ENCODE measurements at places on chromosomes 6 and 20. TPM values are rescaled to one million over a fixed set of nuclear protein-coding genes. Genes with fewer than 3 reads are reported as not detected.

GRCh38 chr6:98985391-98985790 lies 37.6 kb upstream of the FBXL4 start:
- no peak for DNase-seq

- no peak for DNase-seq
Observed at GRCh38 chr6:92446052-92446451, 973.3 kb downstream of the EPHA7 start.

DNA sequence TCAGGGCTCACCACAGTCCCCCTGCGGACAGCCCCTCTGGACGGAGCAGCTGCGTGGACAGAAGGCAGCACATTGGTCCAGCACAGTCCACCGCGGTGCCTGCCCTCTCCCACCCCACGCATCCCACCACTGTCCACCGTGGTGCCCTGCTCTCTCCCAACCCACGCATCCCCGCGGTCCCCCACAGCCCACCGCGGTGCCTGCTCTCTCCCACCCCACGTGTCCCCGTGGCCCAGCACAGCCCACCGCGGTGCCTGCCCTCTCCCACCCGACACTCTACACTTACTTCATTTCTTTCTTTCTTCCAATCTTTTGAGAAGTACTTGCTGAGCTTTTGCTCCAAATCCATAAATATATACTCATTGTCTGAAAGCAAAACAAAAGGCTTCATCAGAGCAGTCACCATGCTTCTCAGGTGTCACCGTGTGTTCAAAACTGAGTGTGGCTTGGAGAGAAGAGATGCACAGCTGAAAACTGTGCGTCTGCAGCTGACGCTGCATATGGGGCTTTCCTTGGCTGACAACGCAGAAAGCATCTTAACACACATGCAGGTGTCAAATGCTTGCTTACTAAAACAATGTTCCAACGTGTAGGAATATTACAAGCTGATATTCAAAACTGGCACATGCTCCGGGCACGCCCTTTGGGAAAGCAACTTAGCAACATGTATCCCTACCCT lies 11.8 kb downstream of the FRMD1 start:
- no peak for DNase-seq

GRCh38 chr6:163645560-163645959 lies 231.0 kb downstream of the QKI start:
- peak; percentile 18 for DNase-seq

DNA sequence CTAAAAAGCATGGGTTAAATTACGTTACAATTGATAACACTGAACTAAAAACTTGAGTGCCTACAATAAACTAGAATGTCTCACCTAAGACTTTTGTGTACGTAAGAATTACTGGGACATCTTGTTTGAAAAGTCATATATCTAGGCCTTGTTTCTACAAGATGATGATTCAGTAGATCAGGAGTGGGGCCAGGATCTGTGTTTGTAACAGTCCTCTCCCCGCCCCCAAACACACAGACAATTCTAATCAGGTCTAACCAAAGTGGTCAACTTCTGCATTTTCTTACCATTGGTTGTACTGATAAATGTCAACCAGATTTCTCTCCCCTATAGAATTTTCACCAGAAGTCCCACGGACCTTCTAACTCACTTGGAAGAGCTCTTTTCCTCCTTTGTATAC lies 56.9 kb downstream of the RAMACL start:
- DNase-seq: no peak

DNA sequence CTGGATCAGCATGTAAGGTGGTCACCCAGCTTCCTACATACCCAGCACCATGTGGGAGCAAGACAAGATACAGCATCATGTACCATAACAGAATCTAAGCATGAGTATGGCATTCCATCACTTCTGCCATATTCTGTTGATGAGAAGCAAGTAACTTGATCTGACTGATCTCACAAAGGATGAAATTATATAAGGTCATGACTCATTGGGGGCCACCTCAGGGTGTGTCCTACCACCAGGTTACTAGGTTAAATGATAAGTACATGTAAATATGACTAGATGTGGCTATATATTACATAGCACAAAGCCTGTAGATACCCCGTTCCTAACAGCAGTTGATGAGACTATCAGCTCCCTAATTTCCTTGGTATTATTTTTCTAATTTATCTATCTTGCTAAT lies 213.1 kb downstream of the DOK5 start:
- DNase-seq: no peak

- peak; percentile 62 for DNase-seq
Observed at GRCh38 chr20:49570828-49571552, 3.1 kb upstream of the PTGIS start.

DNA sequence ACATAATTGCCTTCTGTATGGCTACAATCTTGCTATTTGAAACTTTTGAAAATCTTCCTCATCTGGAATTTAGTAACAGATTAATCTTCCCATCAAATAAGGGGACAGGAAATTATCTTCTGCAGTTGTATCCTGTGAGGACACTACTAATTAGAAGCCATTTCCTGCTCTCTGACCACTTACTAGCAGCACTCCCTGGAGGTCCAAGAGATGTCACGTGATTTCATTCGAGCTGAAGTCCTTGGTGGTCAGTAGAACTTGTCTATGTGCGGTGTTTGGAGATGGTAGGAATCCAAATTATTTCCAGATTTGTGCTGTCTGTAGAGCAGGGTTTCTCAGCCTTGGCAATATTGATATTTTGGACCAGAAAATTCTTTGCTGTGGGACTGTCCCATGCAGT lies 202.5 kb downstream of the TFAP2B start:
- peak; percentile 52 for DNase-seq

DNA sequence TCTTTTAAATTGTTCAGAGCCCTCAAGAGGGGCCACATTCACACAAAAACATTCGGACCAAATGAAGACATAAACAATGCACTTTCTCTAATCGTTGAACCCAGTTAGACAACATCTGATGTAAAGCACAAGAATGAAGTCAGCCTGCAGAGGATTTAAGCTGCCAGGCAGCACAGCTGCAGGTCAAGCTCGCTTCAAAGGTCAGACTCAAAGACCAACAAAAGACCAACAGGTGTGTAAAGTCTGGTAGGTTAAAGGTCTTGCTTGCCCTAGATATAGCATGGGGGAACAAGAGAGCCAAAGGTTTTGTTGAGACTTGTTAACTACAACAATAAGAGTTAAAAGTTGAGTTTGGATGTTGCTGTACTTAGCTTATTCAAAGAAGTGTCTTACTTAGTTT lies 26.7 kb upstream of the MYLIP start:
- DNase-seq: no peak

DNA sequence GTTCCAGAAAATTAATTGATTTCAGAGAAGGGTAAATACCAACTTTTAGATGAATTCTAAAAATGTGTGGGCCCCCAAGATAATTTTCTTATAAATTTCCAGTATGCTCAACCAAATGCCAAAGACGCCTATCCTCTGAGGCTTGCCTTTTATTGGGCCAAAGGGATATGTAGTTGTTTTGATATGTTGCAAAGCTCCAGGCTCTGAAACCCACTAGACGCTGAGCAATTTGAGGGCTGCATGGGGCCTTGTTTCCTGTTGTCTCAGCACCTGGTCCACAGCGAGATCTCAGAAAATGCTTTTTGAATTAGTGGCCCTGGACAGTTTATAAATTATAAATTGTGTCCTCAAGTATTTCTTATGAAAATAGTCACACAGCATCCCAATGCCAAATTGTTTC lies 397.2 kb downstream of the SAMD5 start:
- peak; percentile 7 for DNase-seq

DNA sequence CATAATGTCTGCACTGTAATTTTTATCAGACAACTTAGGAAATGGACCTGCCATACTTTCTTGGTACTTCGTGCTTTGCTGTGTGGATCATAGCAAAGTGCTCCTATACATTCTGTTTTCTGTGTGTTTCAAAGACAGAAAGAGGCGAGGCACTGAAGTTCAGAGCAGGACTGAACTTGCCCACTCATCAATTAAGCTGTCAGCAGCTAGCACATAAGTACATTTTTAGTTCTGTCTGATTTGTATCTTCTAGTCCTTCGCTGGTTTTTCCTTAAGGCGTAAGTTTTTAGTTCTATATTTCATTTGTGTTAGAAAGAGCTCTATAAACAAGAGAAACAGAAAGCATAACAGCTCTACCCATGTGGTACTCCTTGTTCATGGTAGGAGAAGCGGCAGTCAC lies 42.1 kb downstream of the MAP3K4 start:
- DNase-seq: no peak

DNA sequence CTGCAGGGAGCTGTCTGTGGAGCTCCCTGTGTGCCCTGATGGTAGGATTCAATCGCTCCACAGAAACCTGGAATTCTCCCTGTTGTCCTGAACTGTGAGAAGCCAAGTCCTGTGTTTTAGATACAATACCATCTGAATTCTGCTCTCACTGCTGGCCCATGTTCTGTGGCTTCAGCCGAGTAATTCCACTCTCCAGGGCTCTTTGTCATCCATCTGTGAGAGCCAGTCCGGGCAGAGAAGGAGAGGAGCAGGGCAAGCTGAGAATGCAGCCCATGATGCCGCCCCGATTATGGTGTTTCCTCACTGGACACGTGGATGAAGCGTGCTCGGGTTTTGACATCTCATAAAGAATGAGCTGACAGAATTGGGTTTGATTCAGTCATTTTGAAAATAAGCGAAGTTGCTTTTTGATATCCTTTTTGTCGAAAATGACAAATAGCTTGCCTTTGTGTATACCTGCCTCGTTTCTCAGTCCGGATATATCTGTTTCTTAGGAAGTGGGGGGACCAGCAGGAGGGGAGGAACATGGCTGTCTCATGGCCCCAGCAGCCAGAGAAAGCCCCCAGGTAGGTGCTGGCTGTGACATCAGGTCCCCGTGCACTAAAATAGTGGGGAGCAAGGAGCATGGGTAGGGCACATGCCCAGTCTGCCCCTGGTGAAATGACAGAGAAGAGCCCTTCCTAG lies 8.2 kb upstream of the CD93 start:
- DNase-seq: no peak

DNA sequence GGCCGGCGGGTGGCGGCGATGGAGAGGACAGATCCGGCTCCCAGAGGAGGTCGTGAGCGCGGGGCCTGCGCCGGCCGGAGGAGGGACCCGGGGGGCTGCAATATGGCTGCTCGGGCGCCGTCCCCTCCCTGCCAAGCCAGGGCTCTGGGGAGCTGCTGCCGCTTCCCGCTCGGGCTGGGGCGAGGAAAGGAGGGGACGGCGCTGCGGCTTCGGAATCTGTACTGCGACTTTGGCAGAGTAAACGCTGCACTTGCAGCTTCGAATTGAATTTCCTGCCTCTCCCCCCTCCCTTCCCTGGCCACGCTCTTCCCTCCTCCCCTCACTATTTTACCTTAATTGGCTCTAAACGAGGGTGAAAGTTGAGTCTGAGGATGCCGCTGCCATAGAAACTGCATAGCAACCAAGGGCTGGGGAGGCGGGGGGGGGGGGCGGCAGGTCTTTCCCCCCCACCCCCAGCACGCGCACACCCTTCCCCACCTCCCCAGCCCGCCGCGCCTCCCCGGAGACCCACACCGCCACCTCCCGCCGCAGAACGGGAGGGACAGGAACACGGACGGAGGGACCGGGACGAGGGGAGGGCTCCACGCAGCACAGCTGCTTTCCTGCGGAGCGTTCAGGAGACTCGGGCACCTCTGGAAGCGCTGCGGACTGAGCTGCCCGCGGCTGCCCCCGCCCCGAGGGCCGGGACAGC lies 93.9 kb downstream of the RNASET2 start:
- no peak for DNase-seq

DNA sequence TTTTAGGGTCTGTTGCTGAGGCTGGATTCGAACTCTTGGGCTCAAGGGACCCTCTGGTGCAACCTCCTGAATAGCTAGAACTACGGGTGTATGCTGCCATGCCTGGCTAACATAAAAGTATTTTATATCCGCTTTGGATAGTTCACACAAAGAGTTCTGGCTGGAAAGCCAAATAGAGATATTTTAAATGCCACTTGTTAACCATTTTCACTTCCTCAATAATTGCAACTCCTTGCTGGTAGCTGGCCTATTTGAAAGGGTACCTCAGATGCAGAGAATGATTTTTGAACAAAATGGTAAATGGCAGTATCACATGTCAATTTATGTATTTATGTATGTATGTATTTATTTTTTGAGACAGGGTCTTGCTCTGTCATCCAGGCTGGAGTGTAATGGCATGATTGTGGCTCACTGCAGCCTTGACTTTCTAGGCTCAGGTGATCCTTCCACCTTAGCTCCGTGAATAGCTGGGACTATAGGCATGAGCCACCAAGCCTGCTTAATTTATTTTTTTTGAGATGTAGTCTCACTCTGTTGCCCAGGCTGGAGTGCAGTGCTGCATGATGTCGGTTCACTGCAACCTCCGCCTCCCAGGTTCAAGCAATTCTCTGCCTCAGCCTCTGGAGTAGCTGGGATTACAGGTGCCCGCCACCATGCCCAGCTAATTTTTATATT lies 12.9 kb upstream of the JARID2 start:
- no peak for DNase-seq

DNA sequence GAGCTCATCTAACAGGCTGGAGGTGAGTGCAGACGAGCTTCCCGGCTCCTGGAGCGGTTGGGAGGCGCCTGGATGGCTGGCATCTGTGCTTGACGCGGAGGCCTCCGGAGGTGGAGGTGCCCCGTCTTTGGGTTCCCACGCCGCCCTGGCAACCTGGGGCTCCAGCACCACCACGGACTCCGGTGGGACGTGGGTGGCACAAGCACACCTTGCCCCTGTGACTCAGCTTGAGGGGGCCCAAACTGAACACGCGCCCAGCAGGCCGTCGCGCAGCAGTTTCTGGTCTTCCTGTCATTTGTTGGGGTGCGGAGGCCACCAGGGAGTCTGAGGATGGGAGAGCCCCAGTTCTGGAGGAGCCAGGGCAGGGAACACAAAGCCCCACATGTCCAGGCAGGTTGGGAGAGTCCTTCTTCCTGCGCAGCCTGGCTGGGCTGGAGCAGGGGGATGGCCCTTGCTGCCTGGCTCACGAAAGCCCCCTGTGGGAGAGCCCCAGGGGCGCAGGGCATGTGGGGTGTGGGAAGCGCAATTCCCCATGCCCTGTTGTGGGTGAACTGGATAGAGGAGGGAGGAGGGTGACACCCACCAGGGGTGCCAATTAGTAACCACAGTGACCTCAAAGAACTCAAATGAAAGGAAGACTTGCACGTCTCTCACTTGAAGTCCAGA lies 1378.6 kb upstream of the DEFB115 start:
- no peak for DNase-seq

DNA sequence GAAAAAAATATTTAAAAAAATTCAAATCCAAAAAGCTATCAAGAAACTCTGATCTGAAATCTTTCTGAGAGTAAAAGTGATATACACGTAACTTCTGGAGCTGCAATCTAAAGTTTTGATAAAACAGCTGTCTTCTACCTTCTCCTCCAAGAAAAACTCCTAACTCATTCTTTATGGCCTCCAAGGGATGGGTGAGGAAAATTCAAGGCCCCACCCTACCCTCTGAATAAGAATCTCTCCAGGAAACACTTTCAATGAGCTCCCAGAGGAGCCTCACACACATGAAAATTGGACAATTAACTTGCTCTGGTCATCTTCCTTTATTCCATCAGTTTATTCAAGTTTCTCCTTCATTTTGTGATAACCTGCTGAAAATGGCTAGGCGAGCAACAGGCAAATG lies 93.4 kb downstream of the FNDC1 start:
- no peak for DNase-seq

GRCh38 chr6:16230953-16231352 lies 7.4 kb upstream of the GMPR start:
- no peak for DNase-seq

GRCh38 chr6:28003059-28003458 lies 46.0 kb downstream of the OR2B6 start:
- DNase-seq: no peak

The MOXD1 gene
- total RNA-seq: 207 TPM

The LIN28B gene
- total RNA-seq: 0.07 TPM

The TULP1 gene
- total RNA-seq: not detected

The MAS1 gene
- not detected for total RNA-seq

The IL17F gene
- total RNA-seq: not detected

The PRSS16 gene
- 5.4 TPM for total RNA-seq

The KCNK15 gene
- not detected for total RNA-seq

The PMEPA1 gene
- 7.5 TPM for total RNA-seq

The LAMA2 gene
- 3.8 TPM for total RNA-seq

All from M059J (cell line).